ENCODE measurements at places on chromosomes 3 and 15.

DNA sequence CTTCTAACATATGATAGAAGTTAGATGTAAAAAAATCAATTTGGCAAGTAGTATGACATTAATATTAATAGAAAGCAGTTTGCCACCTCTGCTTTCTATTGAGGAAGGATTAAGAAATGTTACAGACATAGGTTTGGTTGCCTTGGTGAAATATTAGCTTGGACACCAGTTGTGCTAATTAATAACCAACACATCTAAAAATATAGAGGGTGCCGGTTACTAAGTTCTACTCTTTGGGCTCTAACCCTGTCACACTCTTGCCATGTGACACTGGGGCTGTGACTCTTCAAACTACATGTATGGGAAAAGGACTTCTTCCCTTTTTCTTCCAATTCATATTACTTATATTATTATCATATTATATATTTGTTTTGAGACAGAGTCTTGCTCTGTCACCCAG is 64.4 kb downstream of the TRIM71 start:
- DNase-seq: no peak

- no peak for DNase-seq
Measured at GRCh38 chr15:35777061-35777460, 231.1 kb upstream of the DPH6 start.

DNA sequence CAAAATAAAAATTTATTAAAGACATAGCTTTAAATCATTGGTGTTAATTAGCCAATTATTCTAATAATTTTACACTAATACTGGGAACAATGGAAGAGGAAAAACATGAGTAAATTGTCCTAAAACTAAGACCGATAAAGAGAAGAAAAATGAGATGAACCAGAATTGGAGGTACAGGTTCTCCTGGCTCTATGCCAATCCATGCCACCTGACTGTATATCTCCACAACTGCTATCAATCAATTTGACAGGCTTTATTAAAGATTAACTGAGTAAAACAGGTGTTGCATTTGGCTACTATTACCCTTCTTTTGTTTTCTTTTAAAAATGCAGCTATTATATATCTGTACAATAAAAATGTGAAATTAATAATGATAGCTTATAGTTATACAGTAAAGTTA is 850.0 kb downstream of the CADM2 start:
- no peak for DNase-seq

- peak; percentile 46 for DNase-seq
Measured at GRCh38 chr15:96053031-96053780, 277.3 kb upstream of the NR2F2 start.

DNA sequence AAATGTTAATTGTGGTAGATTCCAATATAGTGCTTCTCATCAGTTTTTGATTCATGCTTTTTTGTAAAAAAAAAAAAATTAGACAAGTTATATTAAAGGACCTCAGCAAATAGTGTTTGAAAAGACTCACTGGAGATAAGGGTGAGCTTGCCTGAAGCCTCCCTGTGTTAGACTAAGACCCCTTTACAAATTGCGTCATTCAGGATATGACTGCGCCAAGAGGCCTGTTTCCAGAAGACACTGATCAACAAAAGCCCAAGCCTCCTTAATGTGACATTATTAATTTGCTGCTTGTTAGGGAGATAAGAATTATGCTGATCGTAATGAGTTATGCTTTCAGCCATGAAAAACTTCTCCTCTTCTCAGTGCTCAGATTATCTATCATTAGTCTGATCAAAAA is 13.0 kb upstream of the DNAJC13 start:
- DNase-seq: no peak

DNA sequence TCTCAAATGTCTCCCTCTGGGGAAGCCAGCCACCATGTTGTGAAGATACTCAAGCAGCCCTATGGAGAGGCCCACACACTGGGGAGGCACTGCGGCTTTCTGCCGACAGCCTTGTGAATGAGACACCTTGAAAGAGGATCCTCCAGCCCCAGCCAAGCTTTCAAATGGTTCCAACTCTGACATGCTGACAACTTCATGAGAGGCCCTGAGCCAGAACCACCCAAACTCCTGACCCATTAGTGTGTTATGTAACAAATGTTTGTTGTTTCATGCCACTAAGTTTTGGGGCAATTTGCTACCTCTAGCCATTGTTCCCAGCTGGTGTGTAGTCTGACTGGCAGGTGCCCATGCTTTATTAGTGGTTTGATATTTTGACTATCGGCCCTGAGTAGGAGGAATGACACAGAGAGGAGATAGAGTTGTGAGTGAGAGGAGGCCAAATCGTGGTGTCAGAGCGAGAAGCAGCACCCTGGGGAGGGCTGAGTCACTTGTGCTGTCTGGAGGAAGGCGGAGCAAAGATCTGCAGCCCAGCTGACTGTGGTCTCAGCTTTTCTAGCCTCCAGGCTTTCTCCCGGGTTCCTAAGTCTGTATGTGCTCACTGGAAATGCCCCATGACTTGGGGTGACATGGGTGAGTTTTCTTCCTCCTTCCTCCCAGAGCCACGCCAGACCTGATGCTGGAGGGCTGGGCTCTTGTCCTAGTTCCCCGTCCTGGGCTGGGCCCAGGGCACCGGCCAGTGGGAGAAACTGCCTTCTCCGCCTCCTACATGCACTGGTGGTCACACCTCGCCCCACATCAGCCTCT is 56.7 kb upstream of the BLM start:
- no peak for DNase-seq

- no peak for DNase-seq
Measured at GRCh38 chr3:149455366-149455765, 19.1 kb upstream of the TM4SF4 start.

DNA sequence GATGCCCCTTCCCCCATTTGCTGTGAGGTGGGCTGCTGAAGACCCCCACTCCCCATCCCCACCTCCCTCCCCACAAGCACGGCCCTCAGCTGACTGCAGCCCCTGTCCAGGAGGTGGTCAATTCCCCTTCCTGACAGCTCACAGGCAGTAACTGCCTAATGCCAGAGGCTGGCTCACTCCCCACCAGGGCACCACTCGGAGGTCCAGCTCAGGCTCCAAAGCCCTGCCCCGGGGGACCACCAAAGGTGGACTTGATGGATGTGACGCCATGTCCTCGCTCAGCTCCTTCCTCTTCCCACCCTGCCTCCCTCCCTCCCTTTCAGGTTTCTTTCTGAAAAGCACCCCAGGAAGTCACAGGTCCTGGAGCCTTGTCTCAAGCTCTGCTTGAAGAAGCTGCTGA is 82.8 kb downstream of the MEGF11 start:
- no peak for DNase-seq

GRCh38 chr3:32136703-32137102 is 30.3 kb downstream of the GPD1L start:
- DNase-seq: no peak

DNA sequence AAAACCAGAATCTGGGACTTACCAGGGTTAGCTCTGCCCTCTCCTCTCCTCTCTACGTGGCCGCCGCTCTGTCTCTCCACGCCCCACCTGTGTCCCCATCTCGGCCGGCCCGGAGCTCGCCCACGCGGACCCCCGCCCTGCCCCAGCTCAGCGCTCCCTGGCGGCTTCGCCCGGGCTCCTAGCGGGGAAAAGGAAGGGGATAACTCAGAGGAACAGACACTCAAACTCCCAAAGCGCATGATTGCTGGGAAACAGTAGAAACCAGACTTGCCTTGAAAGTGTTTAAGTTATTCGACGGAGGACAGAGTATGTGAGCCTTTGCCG is 5.4 kb downstream of the ISL2 start:
- no peak for DNase-seq

DNA sequence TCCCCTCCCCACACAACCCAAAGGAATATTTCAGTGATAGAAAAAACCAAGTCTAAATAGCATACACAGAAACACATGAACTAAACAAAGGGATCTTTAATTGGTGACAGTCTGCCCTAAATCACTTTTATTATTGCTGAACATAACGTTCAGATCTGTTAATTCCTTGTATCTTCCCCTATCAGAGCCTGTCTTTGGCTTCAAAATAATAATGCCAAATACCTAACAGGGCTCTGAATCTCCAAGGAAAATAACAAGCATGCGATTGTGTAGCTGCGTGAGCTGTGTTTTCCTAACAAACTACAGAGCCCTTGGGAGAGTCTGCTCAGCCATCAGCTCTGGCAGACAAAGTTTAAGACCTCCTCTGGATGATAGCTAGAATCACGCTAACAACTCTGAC is 1010.1 kb downstream of the ROBO1 start:
- DNase-seq: no peak

DNA sequence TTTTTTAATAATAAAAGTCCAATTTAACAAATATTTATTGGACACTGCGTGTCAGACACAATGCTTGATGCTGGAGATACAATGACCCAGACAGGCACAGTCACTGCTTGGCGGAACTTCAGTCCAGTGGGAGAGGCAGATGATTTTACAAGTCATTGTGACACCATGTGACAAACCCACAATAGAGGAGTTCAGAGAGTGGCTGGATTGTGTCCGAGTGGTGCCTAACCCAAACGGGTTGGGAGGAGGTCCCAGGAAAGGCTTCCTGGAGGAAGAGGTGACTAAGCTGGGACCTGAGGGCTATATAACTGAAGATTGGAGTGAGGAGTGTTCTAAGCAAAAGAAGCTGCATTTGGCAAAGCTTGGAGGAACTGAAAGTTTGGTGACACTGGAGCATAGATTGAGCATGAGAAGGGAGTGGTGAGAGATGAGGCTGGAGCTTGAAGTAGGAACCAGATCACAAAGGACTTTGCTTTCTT is 41.4 kb downstream of the CRTC3 start:
- DNase-seq: no peak

All from ovary (tissue), 10 donors.